ENCODE measurements at places on chromosomes 4 and X.

DNA sequence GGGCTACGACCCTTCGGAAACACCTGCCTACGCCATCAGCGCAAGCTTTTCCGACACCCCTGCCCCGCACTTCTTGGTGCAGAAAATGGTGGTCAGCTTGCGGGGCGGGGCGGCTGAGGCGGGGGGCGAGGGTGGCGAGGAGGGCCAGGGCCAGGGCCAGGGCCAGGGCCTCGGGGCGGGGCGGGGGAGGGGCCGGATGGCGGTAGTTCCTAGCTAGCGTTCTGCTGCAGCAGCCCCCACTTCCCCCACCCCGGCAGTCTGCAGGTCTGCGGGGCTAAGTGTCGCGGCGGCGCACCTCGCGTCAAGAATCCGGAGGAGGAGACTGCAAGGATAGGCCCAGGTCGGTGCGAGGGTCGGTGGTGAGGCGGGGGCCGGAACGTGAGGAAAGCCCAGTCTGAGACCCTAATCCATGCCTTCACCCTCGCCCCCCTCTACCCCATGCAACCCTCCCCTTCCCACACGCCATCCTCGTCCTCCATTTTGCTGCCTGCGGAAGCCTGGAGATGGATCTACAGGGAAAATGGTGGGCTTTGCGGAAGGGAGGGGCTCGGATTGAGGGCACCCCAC, 600 bp downstream of the BEX4 start:
- peak; percentile 22 for DNase-seq

- no peak for DNase-seq
Observed at GRCh38 chrX:41785685-41786084, 61.7 kb downstream of the GPR82 start.

GRCh38 chrX:23993012-23993633, 33.9 kb downstream of the KLHL15 start:
- no peak for DNase-seq

- no peak for DNase-seq
Observed at GRCh38 chrX:38382663-38383062, 30.3 kb downstream of the OTC start.

GRCh38 chr4:145130788-145131399, 32.8 kb downstream of the ABCE1 start:
- DNase-seq = no peak

- DNase-seq = no peak
Observed at GRCh38 chr4:80576796-80577195, 241.3 kb downstream of the CFAP299 start.

- no peak for DNase-seq
Observed at GRCh38 chr4:138689187-138689586, 326.4 kb upstream of the NOCT start.

DNA sequence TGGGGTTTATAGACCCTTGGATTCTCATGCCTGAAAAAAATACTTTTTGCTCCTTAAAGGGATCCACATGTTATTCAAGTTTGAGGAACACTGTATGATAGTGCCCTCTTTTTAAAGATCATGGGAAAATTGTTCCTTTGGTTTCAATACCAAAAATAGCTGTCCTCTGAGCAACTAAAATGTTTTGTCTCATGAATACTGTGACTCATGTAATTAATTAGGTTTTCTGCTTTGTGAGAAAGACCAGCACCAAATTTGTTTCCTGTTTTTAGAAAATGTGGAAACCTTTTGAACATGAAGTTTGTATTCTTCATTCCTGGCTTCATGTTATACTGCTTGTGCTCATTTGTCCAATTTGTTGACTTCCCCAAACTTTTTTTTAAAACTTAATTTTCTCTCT, 127.6 kb upstream of the SH3RF1 start:
- DNase-seq = no peak

DNA sequence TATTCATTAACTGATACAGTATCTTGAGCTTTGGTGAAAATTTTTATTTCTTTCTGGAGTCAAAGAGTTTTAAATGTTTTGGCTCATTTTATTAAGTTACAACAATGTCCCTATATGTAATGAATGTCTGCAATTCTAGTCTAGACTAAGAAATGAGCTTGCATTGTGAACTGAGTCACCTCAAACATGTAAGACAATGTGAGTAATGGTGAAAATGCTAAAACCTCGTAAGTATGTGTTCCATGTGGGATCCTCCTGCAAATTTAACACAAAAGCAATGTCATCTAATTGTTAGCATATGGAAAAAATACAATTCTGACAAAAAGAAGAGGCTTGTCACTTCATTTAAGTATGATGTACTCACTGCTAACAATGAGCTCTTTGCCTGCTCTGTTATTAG, 480.5 kb upstream of the FSTL5 start:
- DNase-seq = no peak

DNA sequence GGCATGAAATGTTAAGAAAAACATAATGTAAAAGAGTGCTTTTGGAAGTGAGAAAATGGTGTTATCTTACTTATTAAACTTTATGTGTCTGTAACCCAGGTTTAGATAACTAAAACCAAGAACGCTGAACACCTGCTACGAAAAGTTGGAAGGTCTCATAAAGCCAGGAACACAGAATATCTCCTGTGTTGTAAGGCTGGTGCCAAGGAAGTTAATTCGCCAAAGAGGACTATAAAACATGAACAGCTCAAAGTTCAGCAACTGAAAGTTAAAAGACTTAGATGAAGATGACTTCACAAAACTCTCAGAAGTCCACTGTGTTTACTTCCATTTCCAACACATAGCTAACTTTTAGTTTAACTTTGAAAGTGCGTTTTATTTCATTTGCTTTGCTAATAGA, 54.3 kb downstream of the GPRIN3 start:
- no peak for DNase-seq

GRCh38 chr4:73891739-73892405, 22.7 kb downstream of the CXCL1 start:
- no peak for DNase-seq

DNA sequence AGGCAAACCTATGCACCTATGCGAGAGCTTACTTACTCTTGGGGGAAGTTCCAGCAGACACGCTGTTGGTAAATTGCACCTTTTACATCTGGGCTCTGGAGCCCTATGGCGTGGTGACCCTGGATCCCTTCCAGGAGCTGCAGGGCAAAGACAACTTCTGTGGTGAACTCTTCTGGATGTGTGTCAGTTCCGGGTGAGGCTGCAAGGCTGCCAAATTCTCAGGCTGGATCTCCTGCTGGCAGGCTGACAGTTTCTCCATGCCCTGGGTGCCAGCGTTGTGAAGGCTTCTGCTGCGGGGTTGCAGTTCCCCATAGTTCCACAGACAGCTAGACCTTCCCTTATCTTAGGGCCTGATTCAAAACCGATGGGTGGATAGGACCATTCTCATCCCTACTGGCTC, 37.9 kb downstream of the RAP2C start:
- DNase-seq = no peak

DNA sequence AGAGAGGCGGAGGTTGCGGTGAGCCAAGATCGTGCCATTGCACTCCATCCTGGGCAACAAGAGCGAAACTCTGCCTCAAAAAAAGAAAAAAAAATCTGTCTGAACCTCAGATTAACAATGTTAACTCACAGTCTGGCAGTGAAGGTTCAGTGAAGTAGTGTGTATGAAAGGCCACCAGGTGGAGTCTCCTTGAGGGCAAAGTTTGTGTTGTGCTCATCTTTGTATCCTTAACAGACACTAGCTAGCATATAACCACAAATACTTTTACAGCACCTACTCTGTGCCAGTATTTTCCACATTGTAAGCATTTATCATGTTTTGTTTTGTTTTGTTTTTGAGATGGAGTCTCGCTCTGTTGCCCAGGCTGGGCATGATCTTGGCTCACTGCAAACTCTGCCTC, 46.0 kb upstream of the MGST2 start:
- DNase-seq = no peak

DNA sequence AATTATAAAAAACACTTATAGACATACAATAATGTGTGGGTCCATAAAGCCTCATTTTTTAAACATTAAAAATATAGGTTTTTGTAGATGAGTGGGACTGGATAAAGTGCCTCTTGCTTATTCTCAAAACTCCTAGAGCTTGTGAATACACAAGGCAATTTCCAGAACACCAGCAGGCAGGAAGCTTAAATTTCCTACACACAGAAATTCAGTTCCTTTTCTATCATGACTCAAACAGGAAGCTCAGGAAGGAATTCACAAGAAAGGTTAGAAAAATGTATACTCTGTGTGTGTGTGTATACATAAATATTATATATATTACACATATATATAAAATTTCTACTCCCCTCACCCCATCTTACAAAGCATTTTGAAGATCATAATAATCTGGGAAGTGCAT, 11.3 kb downstream of the MAGEB6 start:
- no peak for DNase-seq

GRCh38 chr4:17869327-17869726, 58.5 kb downstream of the NCAPG start:
- no peak for DNase-seq

GRCh38 chr4:74524985-74525384, 80.0 kb downstream of the AREG start:
- no peak for DNase-seq

GRCh38 chr4:155237567-155237966, 29.1 kb downstream of the NPY2R start:
- no peak for DNase-seq

GRCh38 chrX:30895370-30895769, 6.3 kb upstream of the TAB3 start:
- no peak for DNase-seq

DNA sequence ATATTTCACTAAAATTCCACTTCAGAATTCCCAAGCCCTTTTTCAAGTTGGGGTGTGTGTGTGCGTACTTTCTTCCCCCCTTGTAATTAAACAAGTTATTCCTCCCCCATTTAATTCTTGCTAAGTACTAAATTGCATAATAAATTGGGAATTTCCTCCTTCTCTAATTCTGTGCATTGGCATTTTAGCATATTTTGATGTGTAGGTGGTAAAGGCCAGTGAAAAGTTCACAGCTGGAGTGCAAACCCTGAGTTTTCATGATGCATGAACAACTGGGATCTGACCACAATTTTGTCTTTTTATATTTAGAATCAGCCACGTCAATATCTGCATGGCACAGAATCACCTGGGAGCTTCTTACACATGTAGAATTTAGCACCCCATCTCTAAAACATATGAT, 18.5 kb downstream of the ANXA3 start:
- DNase-seq = no peak

DNA sequence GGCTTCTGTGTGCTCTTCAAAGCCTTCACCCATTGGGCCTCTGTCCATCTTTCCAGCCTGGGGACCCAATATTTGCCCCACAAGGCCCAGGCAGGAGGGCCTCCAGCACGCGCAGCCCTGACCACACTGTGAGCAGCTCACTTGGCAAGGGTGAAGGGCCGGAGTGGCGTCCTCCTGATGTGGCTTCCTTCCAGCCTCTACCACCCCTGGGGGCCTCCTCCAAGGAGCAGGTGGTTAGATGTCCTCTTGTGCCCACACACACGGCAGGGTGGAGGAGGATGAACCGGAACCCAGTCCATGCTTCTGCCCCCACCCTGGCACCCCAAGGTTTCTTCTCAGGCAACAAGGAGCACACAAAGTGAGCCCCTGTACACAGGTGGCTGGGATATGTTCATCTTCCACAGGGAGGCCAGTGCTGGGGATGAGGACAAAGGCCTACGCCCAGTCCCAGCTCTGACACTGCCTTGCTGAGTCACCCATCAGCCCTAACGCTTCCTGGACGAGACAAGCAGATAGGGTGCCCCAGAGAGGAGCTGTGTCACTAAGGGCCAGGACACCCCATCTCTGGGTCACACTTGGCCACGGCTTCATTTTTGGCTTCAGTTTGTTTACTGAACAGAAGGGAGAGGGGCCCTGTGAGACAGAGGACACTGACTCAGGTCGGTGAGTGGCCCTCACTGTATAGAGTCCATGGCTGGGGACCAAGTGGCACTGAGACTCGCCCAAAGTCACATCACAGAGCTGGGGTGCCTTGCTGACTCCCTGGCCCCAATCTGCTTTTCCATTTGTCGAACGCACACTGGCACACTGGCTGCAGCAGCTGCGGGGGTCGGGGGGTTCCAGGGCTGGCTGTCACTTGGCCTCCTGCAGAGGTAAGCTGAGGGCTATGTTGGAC, 1.9 kb downstream of the UBL4A start:
- DNase-seq = no peak
